ENCODE measurements at places on chromosomes 7 and 10. TPM values are rescaled to one million over a fixed set of nuclear protein-coding genes. Genes with fewer than 3 reads are reported as not detected.

Gene MAGI2
- total RNA-seq = 0.16 TPM

GRCh38 chr7:99196536-99197258 is 11.2 kb downstream of the KPNA7 start:
- DNase-seq = no peak

DNA sequence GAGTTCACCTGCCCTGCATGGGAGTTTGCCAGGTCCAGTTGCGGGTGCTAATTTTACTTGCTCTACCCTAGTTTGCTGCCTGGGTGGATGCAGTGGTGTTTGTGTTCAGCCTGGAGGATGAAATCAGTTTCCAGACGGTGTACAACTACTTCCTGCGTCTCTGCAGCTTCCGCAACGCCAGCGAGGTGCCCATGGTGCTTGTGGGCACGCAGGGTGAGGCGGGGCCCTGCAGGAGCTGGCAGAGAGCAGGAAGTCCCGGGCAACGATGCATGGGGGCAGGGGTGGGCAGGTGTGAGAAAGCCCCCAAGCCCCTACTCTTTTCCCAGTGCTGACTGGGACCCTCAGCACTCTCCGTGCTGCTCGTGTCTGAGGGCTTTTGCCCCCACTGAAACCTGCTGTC is 31.3 kb downstream of the AGAP3 start:
- no peak for DNase-seq

GRCh38 chr10:27723436-27723835 is 22.2 kb downstream of the MKX start:
- no peak for DNase-seq

Measured in activated naive CD4-positive, alpha-beta T cell treated with anti-CD3 and anti-CD28 coated beads, Interleukin-2, amount 50 U/mL, for 72 hours (primary cell).